ENCODE measurements at places on chromosomes 2 and 18.

- no peak for DNase-seq
These were observed at the start of gene UCN for GRCh38 chr2:27308359-27308881. UCN (minus strand) TSS chr2:27308445; CDS start chr2:27307895, 550 bp downstream.

GRCh38 chr2:46231721-46232120 lies 65.5 kb upstream of the EPAS1 start:
- no peak for DNase-seq

GRCh38 chr2:169426069-169426663 lies 53.1 kb upstream of the BBS5 start:
- no peak for DNase-seq

- DNase-seq: no peak
These were observed 24.5 kb upstream of the MYO1B start for GRCh38 chr2:191220671-191221070.

DNA sequence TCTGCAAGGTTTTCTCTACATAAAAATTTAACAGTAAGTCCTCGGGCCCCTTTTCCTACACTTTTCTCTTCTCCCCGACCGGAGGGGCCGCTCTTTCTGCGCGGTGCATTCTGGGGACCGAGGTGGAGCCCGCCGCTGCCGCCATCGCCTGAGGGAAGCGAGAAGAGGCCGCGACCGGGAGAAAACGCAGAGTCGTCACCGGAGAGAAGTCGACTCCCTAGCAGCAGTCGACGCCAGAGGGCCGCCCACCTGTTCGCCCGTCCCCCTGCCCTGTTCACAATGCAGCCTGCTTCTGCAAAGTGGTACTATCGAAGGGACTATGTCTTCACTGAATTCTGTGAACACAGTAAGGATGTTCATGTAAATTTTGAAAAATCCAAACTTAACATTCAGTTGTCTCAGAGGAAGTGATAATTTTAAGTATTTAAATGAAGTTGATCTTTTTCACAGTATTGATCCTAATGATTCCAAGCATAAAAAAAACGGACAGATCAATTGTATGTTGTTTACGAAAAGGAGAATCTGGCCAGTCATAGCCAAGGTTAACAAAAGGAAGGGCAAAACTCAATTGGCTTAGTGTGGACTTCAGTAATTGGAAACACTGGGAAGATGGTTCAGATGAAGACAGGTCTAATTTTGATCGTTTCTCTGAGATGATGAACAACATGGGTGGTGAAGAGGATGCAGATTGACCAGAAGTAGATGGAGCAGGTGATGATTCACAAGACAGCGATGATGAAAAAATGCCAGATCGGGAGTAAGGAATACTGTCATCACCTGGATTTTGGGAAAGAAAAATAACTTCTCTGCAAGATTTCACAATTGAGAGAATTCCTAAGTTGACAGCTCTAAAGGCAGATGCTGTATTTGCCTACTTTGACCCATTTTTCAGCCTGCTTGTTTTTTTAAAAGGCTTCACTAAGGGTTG lies 55.8 kb downstream of the ASXL2 start:
- no peak for DNase-seq

GRCh38 chr2:75622929-75623328 lies 23.7 kb upstream of the MRPL19 start:
- no peak for DNase-seq

GRCh38 chr2:55061523-55062344 lies 11.5 kb upstream of the RTN4 start:
- no peak for DNase-seq

Measured in NCI-H526 (cell line).